CD4-positive, alpha-beta T cell treated with Interleukin-1 beta for 1 hour (primary cell): ENCODE measurements at places on chromosomes 16 and 17.

DNA sequence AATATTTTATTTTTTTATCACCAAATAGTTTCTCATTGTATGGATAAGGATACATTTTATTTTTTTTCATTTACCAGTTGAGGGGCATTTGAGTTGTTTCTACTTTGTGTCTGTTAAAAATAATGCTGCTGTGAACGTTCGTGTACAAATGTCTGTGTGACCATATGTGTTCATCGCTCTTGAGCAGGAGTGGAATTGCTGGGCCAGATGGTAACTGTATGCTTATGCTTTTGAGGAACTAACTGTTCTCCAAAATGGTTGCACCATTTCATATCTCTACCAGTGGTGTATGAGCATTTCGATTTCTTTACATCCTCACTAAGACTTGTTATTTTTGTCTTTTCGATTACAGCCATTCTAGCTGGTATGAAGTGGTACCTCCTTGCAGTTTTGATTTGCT is 212.5 kb upstream of the N4BP1 start:
- DNase-seq = no peak

DNA sequence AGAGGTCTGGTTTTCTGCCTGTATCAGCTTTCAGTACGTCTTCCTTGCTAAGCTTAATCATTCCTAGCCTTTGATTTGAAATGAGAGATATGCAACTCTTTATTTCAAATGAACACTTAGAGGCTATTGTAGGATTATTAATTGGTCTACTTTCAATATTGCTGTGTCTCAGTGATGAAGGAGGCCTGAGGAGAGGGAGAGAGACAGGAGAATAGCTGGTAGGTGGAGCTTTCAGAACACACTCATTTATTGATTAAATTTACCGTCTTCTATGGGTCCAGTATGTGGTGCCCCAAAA is 187.0 kb downstream of the BCAS3 start:
- DNase-seq = no peak

DNA sequence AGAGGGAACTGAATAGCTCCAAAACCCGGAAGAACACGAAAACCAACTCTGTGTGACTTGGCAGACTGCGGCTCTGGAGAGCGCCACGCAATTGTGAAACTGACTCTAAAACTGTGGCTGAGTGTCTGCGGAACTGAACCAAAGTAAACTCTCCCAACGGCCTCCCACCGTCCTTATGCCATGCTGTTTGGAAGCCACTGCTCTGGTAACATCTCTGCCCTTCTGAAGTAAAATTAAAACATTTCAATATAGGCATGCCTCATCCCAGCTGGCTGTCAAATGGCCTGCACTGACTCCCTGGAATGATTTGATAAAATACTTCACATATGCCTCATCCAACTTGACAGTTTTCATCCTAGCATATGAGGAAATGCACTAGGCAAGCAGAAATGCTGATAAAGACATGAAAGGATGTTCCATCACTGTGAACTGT is 70.2 kb downstream of the PARN start:
- no peak for DNase-seq

- DNase-seq = no peak
Observed at GRCh38 chr17:37494971-37495370, 5.3 kb downstream of the DUSP14 start.

GRCh38 chr16:57245472-57246113 is 534 bp downstream of the ARL2BP start:
- DNase-seq = peak; percentile 6

DNA sequence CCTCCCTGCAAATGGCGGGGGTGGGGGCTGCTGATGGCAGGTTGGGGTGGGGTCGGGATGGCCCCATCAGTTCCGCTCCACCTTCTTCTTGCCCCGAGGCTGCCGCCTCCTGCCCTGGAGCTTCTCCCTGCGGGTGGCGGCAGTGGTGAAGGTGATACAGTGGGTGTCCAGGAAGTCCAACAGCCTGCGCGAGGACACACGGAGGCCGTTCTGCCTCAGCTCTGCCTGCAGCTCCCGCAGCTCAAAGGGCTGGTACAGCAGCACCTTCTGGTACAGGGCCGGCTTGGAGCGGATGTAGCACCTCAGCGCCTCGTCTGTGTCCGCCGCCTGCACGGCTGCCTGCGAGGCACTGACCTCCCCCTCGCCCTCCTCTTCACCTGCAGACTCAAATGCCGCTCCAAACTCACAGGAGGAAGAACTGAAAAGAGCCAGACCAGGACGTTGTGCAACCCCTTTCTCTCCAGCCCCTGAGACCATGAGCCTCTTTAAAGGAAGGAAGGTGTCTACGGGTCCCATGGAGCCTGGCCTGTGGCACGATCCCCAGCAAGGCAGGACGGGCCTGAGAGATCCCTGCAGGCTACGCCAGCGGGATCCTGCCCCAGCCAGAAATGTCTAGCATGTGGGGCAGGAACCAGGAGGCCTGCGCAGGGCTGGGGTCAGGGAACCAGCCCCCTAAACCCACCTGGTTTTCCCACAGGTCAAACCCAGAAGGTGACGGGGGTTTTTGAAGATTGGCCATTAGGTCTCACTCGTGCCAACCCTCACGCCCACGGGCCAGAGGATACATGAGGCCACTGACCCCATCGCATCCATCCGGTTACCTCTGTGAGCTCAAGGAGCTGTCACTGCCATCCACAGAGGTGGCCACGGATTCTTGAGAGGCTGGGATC is 5.3 kb upstream of the NLRC3 start:
- no peak for DNase-seq

- no peak for DNase-seq
Observed at GRCh38 chr17:41642252-41643156, 18.1 kb upstream of the KRT17 start.

- DNase-seq = no peak
Observed at GRCh38 chr16:69056421-69056820, 49.0 kb upstream of the HAS3 start.

GRCh38 chr16:68287276-68288251 is 23.2 kb downstream of the SLC7A6OS start:
- DNase-seq = peak; percentile 64

DNA sequence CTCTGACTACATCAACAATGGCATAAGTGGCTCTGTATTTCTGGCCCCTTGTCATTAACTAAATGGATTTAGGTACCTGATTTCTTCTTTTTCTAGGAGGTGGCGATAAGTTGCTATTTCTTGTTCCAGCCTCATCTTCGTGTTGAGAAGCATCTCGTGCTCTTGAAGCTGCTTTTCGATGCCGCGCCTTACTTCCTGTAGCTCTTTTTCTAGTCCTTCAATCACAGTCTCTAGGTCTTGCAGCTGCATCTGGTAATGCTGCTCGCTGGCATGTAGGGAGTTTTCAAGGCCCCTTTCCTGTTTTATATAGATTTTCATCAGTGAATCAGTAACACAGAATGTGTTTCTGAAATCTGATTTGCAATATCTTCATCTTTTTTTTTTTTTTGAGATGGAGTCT is 5.1 kb downstream of the KRT222 start:
- DNase-seq = no peak

GRCh38 chr16:66578651-66579531 is at the start of gene CMTM2:
Gene CMTM2 (plus strand): TSS chr16:66579463. CDS start chr16:66579608, 145 bp downstream.
- no peak for DNase-seq

- DNase-seq = no peak
Observed at GRCh38 chr16:4796982-4797804, 2.0 kb downstream of the SMIM22 start.

DNA sequence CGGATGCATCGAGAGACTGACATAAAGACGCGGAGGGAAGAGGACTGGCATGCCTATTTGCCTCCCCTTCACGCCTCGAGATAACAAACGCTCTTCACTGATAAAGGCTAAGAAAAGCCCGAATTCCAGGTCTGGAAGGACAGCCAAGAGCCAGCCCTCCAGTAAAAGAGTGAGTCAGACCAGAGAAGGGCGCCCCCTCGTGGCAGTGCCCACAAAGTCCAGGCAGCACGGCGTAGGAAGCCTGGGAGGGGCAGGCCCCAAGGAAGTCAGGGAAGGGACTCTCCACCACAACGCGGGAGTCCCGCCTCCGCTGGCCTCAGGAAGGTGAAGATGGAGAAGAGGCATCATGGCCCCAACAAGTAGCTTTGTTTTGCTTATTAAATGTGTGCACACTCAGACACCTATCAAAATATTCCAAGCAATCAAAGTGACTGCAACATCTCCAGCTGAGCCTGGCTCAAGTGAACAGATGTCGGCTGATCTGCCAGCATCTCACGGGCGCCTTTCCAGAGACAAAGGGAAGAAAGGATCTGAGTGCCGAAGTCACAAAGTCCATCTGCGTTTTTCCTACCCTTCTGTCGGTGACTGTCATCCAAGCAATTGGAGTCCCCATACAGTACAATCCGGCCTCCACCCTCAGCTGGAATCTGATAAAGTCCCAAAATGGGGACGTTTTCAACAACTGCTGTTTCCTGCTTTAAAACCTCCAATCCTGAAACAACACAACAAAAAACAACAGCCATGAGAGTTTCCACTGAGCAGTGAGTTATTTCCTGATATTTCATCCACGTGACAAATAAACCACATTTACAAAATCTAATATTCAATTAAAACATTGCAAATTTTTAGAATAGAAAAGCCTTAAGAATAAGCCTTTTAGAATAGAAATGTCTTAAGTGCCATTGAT is 20.4 kb upstream of the SLC38A8 start:
- DNase-seq = peak; percentile 46

DNA sequence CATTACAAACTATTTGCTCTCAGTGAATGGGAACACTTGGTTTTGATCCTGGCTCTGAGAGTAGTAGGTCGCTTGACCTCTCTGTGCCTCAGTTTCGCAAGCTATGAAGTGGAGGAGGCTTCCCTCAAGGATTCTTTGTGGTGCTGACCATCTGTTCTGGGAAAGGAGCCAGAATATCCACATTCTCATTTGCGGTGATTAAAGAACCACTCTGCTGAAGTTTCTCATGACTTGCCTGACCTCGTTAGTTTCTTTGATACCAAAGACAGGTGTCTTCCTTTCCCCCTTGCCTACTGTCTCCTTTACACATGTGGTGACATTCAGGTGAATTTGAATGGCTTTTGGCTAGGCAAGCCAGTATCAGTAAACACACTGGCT is 116.0 kb downstream of the SNX29 start:
- DNase-seq = no peak

GRCh38 chr16:87236516-87237115 is 80.6 kb downstream of the C16orf95 start:
- DNase-seq = no peak

DNA sequence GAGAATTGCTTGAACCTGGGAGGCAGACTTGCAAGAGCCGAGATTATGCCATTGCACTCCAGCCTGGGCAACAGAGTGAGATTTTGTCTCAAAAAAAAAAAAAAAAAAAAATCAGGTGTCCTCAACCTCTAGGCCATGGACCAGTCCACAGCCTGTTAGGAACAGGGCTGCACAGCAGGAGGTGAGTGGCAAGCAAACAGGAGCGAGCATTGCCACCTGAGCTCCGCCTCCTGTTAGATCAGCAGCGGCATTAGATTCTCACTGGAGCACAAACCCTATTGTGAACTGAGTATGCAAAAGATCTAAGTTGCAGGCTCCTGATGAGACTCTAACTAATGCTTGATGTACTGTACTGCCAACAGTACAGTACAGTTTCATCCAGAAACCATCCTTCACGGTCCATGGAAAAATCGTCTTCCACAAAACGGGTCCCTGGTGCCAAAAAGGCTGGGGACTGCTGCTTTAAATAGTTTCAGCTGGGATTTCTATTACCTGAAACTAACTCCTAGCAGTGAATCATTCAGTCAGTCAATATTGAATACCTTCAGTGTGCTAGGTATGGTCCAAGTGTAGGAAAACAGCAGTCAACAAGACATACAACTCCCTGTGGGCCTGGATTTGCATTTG is 56.3 kb upstream of the DHX40 start:
- no peak for DNase-seq

GRCh38 chr17:43701318-43701743 is 39.6 kb upstream of the MEOX1 start:
- DNase-seq = peak; percentile 52

GRCh38 chr17:39848600-39848999 is 15.5 kb downstream of the IKZF3 start:
- DNase-seq = no peak

- no peak for DNase-seq
Observed at GRCh38 chr17:40949418-40949817, 12.0 kb upstream of the KRT23 start.

DNA sequence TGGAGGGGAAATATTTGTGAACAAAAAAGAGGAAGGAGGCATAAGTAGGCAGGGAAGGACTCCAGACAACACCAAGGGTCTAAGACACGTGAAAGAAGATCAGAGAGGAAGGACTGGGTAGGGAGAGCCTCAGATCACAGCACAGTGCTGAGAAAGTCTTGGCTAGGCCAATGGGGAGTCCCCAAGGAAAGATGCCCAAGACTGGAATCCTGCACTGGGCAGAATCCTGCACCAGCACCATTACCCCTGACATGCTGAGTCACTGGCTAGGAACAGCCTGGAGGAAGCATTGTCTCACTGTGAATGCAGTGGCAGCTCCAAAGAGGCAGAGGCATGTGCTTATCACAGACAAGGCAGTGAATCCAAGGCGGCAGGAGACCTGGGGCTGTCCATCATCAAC is 19.2 kb downstream of the CLEC19A start:
- no peak for DNase-seq

- DNase-seq = no peak
Observed at GRCh38 chr16:47888142-47888541, 267.7 kb downstream of the ABCC12 start.

- peak; percentile 39 for DNase-seq
Observed at GRCh38 chr17:78019367-78019975, 61.0 kb downstream of the TNRC6C start.

GRCh38 chr16:51237207-51237606 is 86.1 kb upstream of the SALL1 start:
- DNase-seq = no peak

- no peak for DNase-seq
Observed at GRCh38 chr16:20026361-20027072, 47.2 kb downstream of the GPR139 start.

DNA sequence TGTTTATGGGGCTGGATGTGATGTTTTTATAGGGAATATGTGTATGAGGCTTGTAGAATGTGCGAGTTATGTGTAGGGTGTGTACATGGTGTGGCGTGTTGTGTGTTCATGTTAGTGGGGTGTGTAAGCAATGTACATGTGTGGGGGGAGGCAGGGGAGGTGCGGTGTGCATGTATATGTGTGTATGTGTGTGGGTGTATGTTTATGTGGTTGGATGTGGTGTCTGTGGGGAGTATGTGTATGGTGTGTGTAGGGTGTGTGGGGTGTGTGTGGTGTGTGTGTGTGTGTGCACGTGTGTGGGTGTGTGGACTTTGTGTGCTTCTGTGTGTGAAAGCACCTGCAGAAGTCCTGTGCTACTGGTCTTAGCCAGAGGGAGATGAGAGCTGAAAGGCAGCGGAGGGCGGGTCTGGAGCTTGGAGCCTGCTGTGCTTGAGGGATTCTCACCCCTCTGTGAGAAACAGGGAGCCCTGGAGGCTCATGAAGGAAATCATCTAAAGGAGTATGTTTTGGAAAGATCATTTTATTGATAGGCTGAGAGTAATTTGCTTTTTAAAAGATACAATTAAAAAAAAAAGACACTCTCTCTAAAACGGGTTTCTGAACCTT is 222.7 kb downstream of the HS3ST4 start:
- no peak for DNase-seq

GRCh38 chr16:53561101-53561888 is 58.3 kb upstream of the AKTIP start:
- no peak for DNase-seq

GRCh38 chr17:930258-930657 is 49.3 kb downstream of the NXN start:
- no peak for DNase-seq

- no peak for DNase-seq
Observed at GRCh38 chr17:50625032-50625871, 9.4 kb upstream of the ABCC3 start.
